ENCODE measurements at places on chromosomes 12 and 14. TPM values are rescaled to one million over a fixed set of nuclear protein-coding genes. Genes with fewer than 3 reads are reported as not detected.

OVCH1 gene
- total RNA-seq: 0.18 TPM

KLRC1 gene
- not detected for total RNA-seq

MGAT4C gene
- total RNA-seq: not detected

LBHD2 gene
- not detected for total RNA-seq

GRCh38 chr14:95260537-95261361, 59.0 kb downstream of the CLMN start:
- H3K36me3 ChIP-seq: no peaks in the 10 kb centered on the region
- H3K4me3 ChIP-seq: no peak overlapping the region
- no peaks in the 10 kb centered on the region for H3K27me3 ChIP-seq
- DNase-seq: peak; percentile 39
